ENCODE measurements at places on chromosomes 5 and 9. TPM values are rescaled to one million over a fixed set of nuclear protein-coding genes. Genes with fewer than 3 reads are reported as not detected.

AGTPBP1 gene
- total RNA-seq, result 15.1 TPM

TAF11L3 gene
- total RNA-seq, result not detected

CDC25C gene
- total RNA-seq, result 13.3 TPM

SHISAL2B gene
- not detected for total RNA-seq

RBM18 gene
- 11.0 TPM for total RNA-seq

WDR31 gene
- total RNA-seq, result 1.3 TPM

MGAT1 gene
- total RNA-seq, result 134 TPM

FAM163B gene
- 2.2 TPM for total RNA-seq

SAPCD2 gene
- 0.22 TPM for total RNA-seq

GRM6 gene
- not detected for total RNA-seq

PCA3 gene
- not detected for total RNA-seq

SPINK4 gene
- 1.8 TPM for total RNA-seq

RXFP3 gene
- total RNA-seq, result 0.29 TPM

RICTOR gene
- total RNA-seq, result 74.7 TPM

CNTLN gene
- total RNA-seq, result 9.8 TPM

ADRA1B gene
- total RNA-seq, result under 0.01 TPM

EEIG1 gene
- total RNA-seq, result 26.3 TPM

GMCL2 gene
- not detected for total RNA-seq

LRRC19 gene
- total RNA-seq, result not detected

MRNIP gene
- 6.6 TPM for total RNA-seq

SLC6A7 gene
- total RNA-seq, result under 0.01 TPM

ALDOB gene
- total RNA-seq, result not detected

GABRB2 gene
- total RNA-seq, result under 0.01 TPM

LRRC70 gene
- 1.4 TPM for total RNA-seq

NUTM2F gene
- not detected for total RNA-seq

HARS1 gene
- total RNA-seq, result 91.9 TPM

GPR107 gene
- total RNA-seq, result 35.4 TPM

C9orf43 gene
- 0.43 TPM for total RNA-seq

HAVCR1 gene
- 0.88 TPM for total RNA-seq

TNFAIP8 gene
- 44.0 TPM for total RNA-seq

ENG gene
- 47.7 TPM for total RNA-seq

ENTREP1 gene
- 0.14 TPM for total RNA-seq

ACOT12 gene
- 0.57 TPM for total RNA-seq

HRH2 gene
- total RNA-seq, result 0.14 TPM

PRKACG gene
- total RNA-seq, result not detected

GLDC gene
- 1.6 TPM for total RNA-seq

Measured in placental pericyte (primary cell).